Stimulated activated CD8-positive, alpha-beta memory T cell treated with anti-CD3 and anti-CD28 coated beads, Interleukin-7, amount 100 ng/mL, for 1 hour (primary cell): ENCODE measurements at places on chromosomes 4 and X.

DNA sequence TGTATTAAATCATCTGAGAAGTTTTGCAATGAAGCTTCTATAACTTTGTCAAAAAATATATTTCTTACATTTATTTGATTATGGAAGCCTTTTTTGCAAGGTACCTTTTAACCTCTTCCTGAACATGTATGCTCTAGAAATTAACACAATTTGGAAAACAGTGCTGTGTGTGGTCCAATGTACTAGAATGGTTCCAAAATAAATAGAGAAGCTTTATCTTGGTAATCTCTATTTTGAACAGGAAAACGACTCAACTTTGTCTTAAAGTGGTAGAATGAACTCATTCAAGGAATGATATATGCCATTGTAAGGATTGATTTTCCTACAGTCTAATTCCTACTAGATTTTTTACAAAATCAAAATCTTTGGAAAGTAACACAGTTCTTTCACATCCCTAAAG is 248.5 kb downstream of the UNC5C start:
- no peak for DNase-seq

DNA sequence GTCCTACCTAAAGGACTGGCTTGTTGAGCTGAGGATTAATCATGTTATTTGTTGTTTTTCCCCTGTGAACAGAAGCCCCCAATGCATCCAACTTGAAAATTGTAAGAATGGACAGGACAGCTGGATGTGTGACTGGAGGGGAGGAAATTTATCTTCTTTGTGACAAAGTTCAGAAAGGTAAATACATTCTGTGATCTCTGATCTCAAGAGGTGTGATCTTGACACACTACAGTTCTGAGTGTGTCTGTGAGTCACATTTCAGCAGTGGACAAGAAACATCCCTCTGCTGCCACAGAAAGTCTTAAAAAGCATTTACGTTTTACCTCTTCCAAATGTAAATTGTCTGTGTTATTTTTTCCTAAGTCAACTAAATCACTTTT is 79.3 kb downstream of the NFKB1 start:
- DNase-seq: no peak

DNA sequence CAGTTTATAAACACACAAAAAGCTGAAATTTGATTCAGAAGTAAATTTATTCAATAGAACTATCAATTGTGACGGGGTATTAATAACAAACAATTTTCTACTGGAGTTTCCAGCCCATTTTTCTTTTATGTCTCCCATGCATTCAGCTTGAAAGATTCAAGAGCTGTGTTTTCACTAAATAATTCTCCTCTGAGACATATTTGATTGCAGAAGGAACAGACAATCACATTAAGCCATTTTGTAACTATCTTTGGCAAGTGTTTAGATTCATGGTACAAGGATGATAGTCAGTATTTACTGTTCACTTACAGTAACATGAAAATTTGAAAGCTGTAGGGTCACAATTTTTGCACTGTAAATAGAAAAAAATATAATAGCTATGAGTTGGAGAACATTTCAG is 198.4 kb upstream of the TACR3 start:
- no peak for DNase-seq

- DNase-seq: no peak
These were observed 16.3 kb upstream of the ZNF827 start for GRCh38 chr4:145954924-145955339.

GRCh38 chrX:101219116-101219863 is at the start of gene DRP2:
DRP2 (plus strand) TSS chrX:101219786; CDS start chrX:101231648, 11,862 bp downstream.
- DNase-seq: no peak

GRCh38 chr4:147791865-147792264 is 60.0 kb downstream of the ARHGAP10 start:
- no peak for DNase-seq

- no peak for DNase-seq
These were observed 71.1 kb upstream of the ZCCHC13 start for GRCh38 chrX:74232859-74233258.

GRCh38 chr4:69910016-69910782 is 20.7 kb upstream of the CSN1S1 start:
- no peak for DNase-seq

DNA sequence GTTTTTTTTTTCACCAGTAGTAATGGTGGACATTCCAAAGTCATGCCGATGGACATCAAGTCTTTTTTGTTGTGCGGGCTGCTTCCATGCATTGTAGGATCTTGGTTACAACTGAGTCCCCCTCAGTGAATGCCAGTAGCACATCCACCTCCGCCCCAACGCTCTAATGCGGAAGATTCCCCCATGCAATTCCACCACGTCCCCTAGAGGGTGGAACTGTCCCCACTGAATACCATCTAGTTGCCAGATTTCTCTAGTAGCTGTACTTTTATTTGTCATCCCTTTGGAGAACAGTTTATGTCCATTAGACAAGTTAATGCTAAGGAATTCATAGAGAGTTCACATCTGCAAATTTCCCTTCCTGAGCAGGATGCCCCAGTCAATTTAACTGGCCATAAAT is 6.7 kb downstream of the SHISA3 start:
- DNase-seq: no peak

- DNase-seq: no peak
These were observed 49.2 kb downstream of the PRPS1 start for GRCh38 chrX:107677501-107677901.

DNA sequence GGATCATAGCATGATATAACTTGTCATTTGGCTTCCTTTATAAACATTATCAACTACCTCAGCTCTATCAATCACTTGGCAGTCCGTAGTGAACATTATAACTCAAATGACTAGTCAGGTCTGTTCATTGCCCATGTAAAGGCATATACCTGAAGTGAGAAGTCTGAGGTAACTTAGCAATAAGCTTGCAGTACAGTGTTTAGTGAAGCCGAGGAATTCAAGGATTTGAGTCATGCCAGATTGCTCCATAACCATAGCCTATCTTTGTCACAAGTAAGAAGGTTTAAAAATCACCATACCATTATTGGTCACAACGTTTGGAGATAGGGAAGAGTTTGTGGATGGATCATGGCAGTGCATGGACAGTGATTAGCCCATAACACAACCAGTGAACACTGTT is 41.6 kb downstream of the AR start:
- no peak for DNase-seq

DNA sequence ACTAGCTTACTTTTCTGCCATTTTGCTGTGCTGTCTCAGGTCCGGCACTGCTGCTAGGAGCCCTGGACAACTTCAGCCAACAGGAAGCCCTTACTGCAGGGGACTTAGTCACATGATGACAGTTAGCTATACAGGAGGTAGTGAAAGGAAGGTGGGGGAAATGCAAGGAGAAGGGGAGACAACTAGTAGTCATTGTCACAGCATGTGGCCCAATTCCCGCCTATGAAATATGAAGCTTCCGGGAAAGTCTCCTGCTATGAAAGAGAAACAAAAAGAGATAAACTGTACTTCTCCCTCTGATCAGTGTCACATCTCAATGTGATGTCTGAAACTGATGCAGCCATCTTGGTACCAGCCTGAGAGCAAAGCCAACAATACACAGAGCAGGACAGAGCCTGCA is 71.6 kb downstream of the AMELX start:
- DNase-seq: no peak

GRCh38 chr4:150106886-150107285 is 28.6 kb downstream of the DCLK2 start:
- DNase-seq: no peak

DNA sequence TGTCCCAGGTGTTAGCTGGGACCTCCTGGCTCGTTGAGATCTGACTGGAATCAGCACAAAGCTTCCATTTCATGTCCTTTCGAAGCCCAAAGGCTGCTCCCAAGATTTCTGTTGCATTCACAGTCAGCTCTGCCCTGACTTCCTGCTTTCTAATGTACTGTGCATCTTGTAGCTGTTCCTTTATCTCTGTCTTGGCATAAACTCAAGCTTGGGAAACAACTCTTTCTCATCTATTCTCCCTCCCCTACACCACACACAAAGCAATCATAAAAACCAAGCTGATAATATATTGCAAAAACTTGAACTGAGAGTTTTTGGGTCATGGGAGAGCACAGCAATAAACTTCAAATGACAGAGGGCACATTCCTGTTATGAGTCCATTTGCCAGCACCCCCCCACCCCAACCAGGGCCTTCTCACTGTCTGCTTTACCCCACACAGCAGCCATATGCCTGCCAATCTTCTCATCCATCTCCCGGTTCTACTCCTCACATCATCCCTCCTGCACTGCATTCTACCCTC is 76.3 kb downstream of the SYNPO2 start:
- no peak for DNase-seq
